ENCODE measurements at places on chromosomes 2 and 18.

DNA sequence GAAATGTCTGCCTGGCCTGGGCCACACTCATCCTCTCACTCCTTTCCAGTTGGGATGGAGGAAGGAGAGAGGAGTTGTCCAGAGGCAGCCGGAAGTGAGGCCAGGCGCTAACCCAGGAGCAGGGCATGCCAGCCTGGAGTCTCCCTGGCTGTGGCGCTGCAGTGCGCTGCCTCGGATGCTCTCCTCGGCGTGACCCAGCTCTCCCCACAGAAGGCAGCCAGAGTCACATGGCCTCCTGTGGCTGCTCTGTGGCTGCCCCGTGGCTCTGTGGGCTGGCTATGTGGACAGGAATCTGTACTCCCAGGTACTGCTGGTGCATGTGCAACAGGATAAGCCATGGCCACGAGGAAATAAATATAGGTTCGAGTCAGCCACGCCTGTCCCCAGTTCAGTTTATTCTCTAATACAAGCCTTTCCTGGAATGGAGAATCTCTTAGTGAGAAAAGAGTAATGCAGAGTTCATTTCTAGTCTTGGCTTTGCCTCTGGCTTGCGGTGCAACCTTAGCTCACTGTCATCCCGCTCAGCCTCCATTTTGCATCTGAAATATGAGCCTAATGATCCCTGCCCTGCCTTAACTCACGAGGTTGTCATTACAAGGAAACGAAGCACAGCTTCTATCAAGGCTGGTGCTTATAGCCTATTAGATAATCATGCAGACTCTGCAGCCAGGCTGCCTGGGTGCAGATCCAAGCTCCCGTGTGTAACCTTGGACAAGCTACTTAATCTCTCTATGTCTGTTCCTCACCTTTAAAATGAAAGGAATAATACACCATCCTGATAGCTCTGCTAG, 106.3 kb downstream of the ANTXR1 start:
- no peak for DNase-seq

- no peak for DNase-seq
Observed at GRCh38 chr18:77086656-77087392, 45.8 kb downstream of the MBP start.

DNA sequence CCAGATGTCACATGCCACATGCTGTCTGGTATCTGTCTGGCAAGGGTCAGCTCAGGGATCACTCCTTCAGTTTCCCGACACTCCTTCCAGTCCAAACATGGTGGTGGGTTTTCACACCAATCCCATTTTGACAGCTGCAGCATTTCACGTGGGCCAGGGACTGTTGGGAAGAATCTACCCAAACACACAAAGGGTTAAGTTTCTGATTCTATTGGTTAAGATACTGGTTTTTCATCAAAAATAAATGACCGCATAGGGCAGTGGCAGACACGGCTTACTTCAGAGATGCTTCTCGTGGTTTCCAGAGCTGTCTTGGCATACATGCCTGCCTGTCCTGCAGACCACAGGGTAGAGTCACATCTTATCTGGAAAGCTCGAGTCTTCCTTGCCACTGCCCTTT, 79.7 kb downstream of the PSMG2 start:
- DNase-seq = no peak

DNA sequence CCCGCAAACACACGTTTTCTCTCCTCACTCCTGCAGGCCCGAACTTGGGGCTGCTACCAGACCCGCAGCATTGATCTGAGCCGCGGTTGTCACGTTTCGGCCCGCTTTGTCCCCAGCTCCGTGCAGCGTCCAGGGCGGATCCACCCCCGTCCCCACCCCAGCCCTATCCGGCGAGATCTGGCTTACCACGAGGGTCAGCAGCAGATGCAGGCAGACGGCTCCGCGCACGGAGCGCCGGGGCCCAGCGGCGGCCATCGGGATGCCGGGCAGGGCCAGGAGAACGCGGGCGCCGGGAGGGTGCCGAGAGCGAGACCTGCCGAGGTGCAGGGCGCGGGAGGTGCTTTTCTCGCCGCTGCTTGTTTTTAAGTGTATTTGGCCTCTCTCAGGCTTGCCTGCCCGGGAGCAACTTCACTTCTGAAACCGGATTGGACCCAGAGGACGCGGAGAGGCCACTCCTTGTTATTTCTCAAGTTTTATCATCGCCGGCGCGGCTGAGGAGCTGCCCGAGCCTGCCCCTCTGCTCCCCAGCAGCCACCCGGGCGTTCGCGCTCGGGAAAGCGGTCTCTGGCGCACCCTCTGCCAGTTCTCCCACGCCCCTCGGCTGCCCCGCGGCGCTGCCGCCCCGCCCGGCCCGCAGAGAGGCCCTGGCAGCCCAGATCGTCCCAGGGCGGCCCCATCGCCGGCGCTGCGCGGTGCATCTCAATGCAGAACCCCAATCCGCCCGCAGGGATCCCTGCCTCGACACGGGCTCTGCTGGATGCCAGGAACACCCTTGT, at the start of gene DSC3:
Gene DSC3 (minus strand): TSS at position 337 of the 776 bp plus-strand sequence. CDS start 82 bp downstream, at position 255.
- no peak for DNase-seq

- DNase-seq = no peak
Observed at GRCh38 chr2:178111743-178112142, 494 bp upstream of the RBM45 start.

DNA sequence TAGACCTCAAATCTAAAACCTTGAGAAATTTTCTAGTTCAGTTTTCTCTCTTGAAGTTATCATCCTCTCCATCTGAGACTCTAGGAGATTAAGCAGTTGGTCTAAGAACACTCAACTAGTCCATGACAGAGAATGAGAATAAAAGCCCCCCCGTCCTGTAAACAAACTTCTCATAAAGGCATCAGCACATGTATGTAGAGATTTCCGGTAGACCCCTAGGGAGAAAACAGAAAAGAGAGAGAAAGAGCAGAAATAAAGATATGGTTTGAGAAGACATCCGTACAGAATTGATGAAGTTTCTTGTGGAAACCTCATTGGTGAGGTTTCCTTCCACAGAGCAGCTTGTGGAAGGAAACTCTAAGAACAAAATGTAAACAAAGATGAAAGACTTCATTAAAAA, 3.2 kb upstream of the GPR155 start:
- no peak for DNase-seq

DNA sequence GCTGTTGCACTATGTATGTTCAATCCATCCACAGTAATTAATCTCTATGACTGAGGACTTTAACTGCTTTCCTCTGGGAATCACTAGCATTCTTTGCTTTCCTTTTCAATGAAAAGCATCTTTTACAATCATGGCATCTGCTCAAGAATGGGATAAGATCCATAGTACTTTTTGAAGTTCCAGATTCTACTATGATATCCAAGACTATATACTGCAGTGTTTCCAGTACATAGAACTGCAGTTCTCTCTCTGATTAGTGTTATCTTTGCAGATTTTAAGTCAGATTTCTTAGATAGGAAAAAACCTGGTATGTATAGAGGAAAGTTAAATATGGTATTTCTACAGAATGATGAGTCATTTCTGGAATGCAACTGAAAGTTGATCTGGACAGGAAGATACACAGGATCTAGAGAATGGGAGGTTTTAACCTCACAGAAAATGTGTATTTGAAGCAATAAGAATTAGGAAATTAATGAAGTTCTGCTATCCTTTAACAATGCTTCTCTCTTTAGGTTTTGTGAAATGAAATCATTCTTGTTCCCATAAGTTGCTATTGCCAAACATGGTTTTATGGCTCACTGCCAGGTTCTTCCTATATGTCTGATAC, 670.7 kb downstream of the ERBB4 start:
- DNase-seq = no peak

- DNase-seq = no peak
Observed at GRCh38 chr2:98535971-98536677, 72.2 kb downstream of the COA5 start.

DNA sequence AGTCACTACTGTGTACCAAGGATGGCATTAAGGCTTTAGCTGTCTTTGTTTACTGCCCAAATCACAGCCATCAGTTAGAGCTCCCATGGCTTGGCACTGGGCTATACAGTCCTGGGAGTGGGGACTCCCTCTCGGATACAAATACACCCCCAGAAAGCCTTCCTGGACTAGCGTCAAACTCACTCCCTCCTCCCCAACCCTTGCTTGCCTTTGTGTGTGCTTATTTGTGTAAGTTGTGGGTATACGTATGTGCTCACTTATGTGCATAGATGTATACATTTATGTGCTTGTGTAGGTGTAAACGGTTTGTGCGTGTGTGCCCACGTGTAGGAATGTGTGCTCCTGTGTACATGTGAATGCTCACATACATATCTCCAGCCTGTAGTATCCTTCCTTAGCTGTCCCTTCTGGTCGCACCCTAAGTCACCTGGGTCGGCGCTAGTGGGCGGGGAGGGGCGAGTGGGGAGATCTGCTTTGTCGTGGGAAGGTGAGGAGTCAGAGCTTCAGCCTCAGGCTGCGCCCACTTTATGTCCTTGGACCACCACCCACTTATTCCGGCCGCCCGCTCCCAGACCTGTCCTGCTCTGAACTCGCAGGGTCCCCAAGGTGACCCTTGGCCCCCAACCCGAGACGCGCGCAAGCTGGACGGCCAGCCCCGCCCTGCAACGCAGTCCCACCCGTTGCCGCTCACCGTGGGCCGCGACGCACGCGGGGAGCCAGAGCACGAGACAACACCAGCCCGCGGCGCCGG, 461 bp downstream of the PRADC1 start:
- DNase-seq = no peak

DNA sequence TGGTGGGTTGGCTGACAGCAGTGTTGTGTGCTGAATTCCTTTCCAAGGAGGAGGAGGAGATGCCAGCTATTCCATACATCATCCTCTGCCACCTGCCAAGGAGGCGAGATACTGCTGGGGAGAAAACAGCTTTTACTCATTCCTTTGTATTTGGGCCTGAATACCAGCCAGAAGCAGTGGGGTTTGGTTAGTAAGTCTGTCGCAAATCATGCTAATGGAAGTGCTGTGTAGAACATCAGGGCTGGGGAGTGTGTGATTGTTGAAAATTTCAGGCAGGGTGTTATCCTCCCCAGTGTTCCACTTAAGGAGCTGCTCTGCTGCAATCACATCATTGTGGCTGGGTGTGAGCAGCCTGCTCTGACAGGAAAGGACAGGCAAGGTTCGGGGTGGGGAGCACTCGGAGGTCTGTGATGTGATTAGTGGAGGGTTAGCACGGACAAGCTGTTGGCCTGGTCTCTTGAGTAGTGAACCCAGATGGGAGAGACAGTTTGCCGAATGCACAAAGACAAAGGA, 128.2 kb upstream of the DLX2 start:
- no peak for DNase-seq

- no peak for DNase-seq
Observed at GRCh38 chr2:187655001-187655400, 100.8 kb upstream of the TFPI start.

- DNase-seq = no peak
Observed at GRCh38 chr2:167784084-167784425, 463.3 kb downstream of the STK39 start.

DNA sequence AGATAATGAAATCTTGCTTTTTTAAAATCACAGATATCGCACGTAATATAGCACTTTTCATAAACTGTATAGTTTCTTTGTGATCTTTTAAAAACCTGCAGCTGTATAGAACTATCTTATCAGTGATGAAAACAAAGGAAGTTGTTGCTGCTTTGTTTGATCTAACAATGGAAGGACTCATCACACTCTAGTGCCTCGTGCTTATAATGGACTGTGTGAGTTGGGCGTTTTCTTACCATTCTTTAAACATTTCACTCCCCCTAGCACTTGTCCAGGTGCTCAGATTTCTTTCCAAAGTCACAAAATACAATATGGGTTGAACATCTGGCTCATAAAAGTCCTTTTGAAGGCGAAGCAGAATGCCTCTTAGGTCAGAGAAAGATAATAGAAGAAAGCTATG, 94.8 kb upstream of the SPATS2L start:
- no peak for DNase-seq

GRCh38 chr2:190327867-190328572, 8.4 kb upstream of the HIBCH start:
- no peak for DNase-seq

DNA sequence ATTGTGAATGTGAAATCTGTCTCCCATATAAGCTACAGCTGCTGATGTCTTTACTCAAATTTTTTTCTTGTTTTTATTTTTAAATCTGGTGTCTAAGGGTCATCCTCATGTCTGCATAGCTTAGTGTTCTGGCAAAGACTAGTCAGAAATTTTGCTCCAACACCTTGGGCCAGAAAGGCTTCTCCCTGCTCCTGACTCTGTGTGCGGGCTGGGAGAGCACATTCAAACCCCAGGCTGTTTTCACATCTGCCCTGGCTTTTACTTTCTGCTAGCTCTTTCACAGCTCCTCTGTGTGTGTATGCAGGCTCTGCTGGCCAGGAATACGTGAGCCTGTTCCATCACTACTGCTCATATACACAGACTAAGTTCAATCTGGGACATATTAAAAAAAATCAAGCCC, 102.9 kb upstream of the RIOK3 start:
- DNase-seq = no peak

DNA sequence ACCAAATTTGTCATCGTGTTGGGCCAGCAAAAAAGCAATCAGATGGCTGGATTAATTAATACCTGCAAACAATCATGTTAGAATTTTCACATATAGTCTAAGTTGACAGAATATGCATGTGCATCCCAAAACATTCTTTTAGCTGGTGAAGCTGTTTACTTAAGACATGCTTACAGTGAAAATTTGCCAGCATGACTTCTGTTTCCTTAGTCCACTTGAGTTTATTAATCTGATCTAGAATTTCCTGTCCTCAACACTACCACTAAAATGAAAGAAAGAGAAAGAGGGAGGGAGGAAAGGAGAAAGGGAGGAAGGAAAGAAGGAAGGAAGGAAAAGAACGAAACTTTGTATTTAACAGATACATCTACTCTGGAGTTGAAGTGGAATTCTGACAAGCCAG, 2109.9 kb upstream of the PIK3C3 start:
- DNase-seq = no peak

- no peak for DNase-seq
Observed at GRCh38 chr18:56246916-56247315, 391.5 kb downstream of the TXNL1 start.

DNA sequence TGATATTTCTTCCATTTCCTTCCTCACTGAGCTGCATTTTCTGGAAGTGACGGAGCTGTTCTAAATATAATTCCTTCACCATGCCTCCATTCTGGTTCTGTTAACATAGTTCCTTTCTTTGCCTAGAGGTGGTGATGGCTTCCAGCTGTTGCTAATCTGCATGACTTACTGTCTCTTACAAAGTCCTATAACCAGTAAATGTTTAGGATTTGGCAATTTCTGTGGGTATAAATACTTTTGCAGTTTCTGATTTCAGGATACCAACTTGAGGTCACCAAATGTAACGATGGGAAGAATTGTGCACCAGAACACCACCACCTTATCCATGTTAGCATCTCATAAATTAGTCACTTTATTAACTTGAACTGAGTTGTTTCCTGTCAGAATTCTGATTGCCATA, 101.7 kb upstream of the FN1 start:
- no peak for DNase-seq

GRCh38 chr2:225494100-225494459, 94.6 kb downstream of the NYAP2 start:
- DNase-seq = no peak
